ENCODE measurements at places on chromosomes 5 and 9.

GRCh38 chr5:112708103-112708622, 29.5 kb upstream of the APC start:
- H3K4me1 ChIP-seq, result peaks cover 51% of the 10 kb centered on the region
- H3K27ac ChIP-seq, result peak overlapping the region; percentile 95

DNA sequence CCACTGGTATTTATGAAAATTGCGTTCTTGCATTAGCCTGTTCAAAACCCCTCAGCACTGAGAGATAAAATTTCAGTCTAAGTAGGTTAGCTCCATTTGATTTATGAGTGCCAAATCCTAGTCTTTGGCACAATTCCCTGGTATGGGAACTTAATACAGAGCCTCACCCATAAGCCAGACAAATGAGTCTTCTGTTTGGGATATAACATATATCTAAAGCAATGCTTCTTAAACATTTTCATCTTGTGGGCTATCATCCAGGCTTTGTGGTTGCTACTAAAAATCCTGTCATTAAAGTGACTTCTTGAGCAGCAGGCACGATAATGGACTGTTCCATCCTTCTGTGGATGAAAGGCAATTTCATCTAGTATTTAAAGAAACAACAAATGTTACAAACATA, 419.5 kb upstream of the ACTBL2 start:
- no peak overlapping the region for H3K4me3 ChIP-seq
- H3K27ac ChIP-seq, result no peak overlapping the region
- no peaks in the 10 kb centered on the region for H3K36me3 ChIP-seq
- H3K4me1 ChIP-seq, result peaks cover 8% of the 10 kb centered on the region
- no peak for DNase-seq

GRCh38 chr5:36270175-36270574, 28.4 kb upstream of the NADK2 start:
- DNase-seq, result no peak
- H3K27ac ChIP-seq, result no peak overlapping the region
- H3K27me3 ChIP-seq, result no peaks in the 10 kb centered on the region
- no peaks in the 10 kb centered on the region for H3K36me3 ChIP-seq

- no peak overlapping the region for H3K4me3 ChIP-seq
- H3K36me3 ChIP-seq, result no peaks in the 10 kb centered on the region
- H3K4me1 ChIP-seq, result no peaks in the 10 kb centered on the region
- H3K27me3 ChIP-seq, result no peaks in the 10 kb centered on the region
These were observed 212.4 kb upstream of the C9orf72 start for GRCh38 chr9:27785714-27786100.

DNA sequence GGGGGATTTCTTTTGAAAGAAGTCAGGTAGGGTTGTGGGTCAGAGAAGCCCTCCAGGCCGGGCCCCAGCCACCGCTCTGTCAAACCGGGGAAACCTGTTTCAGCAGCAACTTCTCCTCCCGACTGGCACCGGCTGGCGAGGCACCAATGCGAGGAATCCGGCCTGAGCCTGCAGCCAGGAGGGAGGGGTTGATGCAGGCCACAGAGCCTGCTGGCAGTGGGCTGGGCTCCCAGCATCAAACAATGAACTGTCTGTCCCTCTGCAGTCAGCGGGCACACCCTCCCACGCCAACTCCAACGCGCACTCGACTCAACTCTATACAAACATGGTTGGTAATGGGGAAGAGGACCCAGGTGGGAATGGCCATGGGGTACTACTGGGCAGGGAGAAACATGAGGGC, 12.1 kb downstream of the PCDH1 start:
- no peaks in the 10 kb centered on the region for H3K27me3 ChIP-seq
- H3K36me3 ChIP-seq, result no peaks in the 10 kb centered on the region
- no peak for DNase-seq
- no peak overlapping the region for H3K4me3 ChIP-seq

- peak overlapping the region; percentile 50 for H3K27ac ChIP-seq
- no peak overlapping the region for H3K4me3 ChIP-seq
- no peaks in the 10 kb centered on the region for H3K27me3 ChIP-seq
- DNase-seq, result no peak
These were observed 115.9 kb downstream of the CDC42SE2 start for GRCh38 chr5:131379723-131380122.
